Esophagus squamous epithelium (tissue), 5 donors: ENCODE measurements at places on chromosomes 11 and 22.

DNA sequence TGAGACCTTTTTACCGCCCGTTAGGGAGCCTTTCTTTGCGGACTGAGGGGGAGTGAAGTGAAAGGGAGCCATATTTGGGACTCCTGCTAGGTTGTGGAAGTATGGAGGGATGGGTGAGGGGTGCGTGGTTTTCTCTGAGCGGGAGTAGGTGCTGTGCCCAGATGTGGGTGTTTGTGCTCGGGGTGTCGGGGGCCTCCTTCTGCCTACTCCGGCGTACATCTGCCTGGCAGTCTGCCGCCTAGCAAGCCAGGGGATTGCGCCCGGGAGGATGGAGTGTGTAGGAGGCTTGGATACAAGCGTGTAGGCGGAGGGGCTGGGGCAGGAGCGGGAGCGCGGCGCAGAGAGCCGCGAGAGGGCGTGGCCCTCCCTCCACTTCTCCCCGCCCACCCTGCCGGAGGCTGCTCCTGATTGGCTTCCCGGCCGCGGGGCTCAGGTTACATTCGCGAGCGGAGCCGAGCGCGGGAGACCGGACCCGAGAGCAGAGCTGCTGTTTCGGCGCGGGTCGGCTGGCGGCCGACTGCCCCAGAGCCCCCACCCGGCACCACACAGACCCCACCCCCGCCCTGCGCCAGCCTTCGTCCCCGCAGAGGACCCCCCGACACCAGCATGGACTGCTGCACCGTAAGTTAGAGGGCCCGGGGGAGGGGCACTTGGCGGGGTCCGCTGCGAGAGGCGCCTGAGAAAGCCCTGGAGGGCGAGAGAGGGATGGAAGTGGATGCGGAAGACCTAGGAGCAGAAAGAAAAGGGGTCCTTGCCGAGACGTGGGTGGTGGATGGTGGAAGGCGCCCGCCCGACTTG is at the start of gene NRGN:
NRGN (plus strand) TSS at position 464 of the 798 bp plus-strand sequence; CDS start at position 607, 143 bp downstream.
- DNase-seq = peak; percentile 49

DNA sequence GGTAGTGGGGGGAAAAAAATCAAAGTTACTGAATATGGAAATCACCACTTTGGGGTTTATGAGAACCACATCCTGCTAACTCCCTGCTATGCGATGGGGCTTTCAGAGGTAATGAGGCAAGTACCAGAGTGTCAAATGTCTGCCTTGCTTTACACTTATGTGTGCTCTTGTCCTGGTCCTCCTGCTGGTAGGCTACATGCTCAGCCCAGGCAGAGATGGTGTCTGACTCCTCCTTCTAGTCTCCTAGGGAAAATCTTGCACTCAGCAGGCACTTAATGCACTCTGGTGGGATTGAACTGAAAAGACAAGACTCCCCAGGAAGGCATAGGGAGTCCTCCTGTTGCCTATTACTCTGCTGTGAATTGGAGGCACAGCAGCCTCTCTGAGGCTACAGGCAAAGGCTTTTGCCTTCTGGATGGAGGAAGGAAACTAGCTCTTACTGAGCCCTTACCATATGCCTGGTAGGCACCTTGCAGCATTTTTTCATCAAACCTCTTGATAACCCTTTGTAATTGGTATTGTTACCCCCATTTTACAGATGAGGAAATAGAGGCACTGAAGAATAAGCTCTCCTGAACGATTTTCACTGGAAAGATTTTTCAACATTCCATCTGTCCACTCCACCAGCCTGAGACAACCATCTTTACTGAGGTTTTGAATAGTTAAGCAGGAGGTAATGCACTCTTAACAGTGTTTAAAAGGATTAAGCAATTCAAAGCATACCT is 132.1 kb upstream of the PAX6 start:
- no peak for DNase-seq

DNA sequence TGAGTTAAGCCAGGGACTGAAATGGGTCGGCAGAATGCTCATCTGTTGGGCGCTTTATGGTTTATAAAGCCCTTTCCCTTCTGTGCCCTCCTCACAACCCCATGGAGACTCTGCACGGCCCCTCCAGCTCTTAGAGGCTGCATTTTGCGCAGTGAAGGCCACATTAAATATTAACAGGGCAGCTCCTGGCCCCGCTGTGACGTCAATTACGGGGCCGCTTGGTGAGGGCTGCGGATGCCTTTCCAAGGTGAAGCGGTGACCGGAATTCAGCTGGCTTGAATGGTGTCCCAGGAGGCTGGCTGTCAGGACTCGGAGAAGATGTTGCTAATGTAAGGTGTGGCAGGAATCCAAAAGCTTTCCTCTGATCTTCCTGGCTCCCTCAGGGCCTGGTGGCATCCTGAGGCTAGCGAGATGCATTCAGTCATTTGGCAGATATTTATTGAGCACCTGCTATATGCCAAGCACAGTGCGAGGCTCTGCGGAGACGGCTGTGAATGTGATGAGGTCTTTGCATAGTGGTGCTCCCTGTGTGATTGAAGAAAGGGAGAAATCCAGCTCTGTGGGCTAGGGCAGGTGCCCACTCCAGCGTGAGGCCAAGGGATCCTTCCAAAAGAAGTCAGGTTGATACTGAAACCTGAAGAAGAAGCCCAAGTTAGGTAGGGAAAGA is 10.4 kb upstream of the YWHAH start:
- no peak for DNase-seq

- no peak for DNase-seq
These were observed 766.2 kb upstream of the LRRC4C start for GRCh38 chr11:42225664-42226063.

- no peak for DNase-seq
These were observed 9.4 kb downstream of the HIPK3 start for GRCh38 chr11:33266393-33267215.

DNA sequence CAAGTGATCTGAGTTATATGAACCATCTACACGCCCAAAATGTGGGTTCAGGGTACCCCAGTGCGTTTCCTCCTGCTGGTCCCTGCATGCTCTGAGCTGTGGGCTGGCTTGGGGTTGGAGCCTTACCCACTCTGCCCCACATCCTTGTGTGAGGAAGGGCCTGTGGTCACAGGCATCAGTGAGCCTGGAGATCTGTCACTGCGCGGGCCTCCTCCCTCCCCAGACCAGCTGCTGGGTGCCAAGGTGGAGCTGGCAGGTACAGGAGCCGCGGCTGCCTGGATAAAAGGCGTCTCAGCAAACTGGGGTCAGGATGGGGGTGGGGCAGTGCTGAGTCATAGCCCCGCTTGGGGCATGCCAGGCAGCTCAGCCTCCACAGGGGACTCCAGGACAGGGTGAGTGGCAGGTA is 17.9 kb downstream of the GNAZ start:
- no peak for DNase-seq

DNA sequence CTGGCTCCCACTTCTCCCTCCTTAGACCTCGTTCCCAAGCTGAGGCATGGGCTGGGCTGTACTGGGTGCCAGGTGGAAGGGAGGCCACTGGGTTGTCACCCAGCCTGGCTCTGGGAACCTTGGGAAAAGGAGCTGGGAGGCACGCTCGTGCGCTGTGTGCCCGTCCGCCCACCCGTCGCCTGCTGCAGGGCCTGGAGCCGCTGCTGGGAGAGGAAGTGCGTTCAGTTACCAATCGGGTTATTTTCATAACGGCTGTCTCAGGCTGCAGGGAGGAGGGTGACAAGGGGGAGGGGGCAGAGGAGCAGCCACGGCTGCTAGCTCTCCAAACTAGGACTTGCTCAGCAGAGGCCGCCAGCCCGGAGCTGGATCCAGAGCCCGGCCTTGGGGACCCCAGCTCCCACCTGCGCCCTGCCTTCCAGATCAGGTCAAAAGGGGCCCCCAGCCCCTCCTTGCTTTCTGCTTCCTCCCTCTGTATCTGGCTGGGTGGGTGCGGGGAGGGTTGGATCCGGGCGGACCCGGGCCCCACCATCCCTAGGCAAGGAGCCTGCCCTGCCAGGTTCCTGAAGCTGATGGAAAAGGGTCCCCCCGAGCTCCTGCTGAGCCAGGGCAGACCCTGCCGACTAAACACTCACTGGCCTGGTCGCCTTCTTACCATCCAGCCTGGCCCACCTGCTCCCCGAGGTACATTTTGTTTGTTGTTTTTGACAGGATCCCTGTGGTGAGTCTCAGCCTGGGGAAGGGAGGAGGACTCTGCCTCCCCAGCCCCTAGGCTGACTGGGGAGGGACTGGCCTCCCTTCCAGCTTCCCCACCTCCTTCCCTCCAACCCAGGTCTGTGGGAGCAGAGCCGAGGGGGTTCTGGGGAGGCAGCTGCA is 14.3 kb downstream of the DGKZ start:
- DNase-seq = no peak

DNA sequence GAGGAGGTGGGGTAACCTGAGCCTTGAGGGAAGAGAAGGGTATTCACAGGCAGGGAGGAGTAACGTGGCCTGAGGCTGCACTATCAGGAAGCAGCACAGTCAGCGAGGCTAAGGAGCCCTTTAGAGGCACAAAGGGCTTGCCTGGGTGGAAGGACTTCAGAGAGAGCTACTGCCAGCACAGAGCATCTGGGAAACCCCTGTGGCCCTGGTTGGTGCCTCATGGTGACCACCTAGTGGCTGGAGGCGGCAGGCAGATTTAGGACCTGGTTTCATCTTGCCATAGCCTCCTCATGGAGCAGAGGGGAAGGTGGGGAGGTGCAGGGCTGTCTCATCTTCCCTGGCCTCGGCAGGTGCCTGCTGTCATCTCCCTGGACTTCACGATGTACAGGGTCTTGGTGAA is 64.5 kb downstream of the MPPED1 start:
- no peak for DNase-seq

DNA sequence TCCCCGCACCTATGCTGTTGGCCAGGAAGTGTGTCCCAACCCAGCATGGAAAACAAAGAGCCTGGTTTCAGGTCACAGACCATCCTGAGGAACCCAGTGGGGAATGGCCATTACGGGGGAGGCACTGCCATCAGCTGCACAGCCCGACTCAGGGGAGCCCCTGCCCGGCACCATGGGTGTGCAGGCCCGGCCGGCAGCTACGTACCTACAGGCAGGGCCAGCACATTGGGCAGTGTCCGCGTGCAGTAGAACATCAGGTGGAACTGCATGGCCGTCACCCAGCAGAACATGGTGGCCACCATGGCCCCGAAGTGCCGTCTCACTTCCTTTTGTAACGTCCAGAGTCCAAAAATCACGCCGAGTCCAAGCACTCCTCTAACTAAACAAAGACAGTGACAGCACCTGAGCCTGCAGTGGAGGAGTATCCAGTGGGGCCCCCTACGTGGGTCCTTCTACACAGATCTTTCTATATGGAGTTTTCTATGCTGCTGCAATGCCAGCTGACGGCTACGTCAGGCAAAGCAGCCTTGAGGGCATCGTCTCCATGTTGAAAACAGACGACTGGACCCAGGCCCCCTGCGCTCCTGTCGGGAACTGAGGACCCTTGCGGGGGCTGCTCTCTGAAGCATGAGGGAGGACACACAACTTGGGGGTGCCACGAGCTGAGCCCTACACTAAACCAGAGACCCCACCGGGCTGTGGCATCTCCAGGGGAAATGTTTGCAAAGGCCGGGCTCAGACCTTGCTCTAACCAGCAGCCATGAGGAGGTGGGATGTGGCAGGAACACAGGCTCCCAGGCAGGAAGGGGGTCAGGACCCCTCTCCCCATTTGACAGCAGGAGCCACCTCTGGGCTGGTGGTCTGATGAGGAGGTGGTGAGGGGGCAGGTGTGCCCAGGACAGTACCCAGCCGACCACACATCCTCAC is 7.7 kb downstream of the ALG12 start:
- no peak for DNase-seq

DNA sequence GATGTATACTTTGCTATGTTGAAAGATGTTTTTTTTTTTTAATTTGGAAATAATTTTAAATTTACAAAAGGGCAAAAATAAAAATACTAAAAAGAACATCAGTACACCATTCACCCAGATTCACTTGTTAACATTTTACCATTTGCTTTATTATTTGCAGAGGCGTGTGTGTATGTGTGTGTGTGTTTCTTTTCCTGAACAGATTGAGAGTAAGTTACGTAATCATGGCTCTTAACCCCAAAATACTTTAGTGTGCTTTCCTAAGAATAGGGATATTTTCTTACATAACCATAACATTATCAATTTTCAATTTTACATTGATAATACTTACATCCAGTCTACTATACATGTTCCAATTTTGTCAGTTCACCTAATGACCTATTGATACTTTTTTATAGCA is 91.5 kb upstream of the HORMAD2 start:
- DNase-seq = no peak

DNA sequence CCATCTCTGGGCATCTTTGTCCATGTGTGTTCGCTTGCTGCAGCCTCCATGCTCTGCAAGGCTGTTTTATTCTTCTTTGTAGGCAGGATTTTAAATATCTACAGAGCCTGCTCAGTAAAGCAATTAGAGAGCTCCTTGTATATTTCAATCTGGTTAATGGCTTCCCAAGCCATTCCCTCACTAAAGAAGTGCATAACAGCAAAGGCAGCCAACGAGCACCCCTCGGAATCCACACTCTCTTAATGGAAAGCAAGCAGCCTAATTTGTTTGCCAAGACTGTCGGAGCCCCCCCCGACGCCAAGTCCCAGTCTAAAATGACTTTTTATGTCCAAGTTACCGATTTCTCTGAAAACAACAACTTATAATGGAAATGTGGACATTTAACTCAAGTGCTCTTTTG is 123.6 kb downstream of the ARL14EP start:
- DNase-seq = no peak

DNA sequence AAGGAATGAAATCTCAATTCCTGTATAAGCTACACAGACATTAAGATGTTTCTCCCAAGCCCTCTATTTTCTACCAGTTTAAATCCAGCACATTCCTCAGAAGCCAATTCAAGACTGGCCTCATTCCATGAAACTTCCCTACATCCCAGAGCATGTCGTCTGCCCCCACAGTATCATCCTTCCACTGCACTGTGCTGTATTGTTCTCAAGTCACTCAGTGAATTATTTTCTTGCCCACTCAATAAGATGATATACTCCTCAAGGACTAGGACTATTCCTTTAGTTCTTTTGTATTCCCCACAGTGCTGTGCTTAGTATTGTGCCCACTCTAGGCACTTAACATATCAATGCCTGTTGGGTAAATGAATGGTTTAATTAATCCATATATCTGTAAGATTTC is 203.1 kb upstream of the BLID start:
- DNase-seq = no peak

DNA sequence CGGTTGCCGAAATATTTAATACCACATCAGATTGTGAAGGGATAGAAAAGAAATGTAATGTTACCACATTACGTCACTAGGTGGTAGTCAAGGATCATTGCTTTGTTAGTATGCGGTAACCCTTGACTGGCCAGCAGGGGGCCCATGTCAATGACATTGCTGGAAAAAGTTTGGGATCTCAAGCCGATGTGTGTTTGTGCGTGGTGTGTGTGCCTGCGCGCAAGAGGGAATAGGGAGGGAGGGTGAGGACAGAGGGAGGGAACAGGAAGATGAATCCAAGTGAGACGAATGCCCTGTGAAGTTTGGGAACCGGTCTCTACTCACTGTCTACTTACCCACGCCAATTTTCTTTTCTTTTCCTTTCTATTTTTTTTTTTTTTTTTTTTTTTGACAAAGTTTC is 10.7 kb upstream of the MRGPRX2 start:
- DNase-seq = no peak

GRCh38 chr11:116356451-116356850 is 416.3 kb downstream of the BUD13 start:
- DNase-seq = no peak
